Naive thymus-derived CD4-positive, alpha-beta T cell (primary cell): ENCODE measurements at places on chromosomes 7 and 10.

GRCh38 chr10:35874311-35875015 lies 232.4 kb upstream of the FZD8 start:
- no peak for DNase-seq

DNA sequence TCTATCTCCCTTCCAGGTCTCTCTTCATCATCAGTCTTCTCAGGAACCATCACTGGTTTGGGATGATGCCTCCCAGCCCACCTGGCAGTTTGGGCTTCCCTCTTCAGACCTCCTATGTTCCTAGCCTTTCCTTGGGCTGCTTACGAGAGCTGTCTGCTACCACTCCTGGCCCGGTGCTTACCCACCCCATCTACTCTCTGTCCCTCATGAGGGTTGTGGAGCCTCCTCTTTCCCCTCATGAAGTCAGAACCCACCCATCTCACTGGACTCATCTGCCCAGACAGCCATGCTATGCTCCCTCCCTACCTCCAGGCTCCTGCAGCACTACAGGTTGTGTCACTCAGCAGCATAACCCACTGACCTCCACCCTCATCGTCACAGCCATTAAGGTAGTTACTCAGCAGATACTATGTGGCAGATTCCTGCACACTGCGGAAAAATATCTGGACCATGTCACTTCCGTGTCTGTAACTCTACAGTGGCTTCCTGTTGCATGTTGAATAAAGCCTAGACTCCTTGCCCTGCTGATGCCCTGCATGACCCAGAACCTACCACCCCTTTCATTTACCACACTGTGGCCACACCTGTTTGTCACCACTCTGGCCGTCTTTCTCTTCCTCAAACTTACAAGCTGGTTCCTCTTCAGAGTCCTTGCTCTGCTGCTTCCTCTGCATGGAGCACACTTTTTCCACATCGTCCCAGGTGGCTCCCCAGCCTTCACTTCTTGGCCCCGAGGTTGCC lies 2.0 kb downstream of the DBNL start:
- DNase-seq, result no peak

DNA sequence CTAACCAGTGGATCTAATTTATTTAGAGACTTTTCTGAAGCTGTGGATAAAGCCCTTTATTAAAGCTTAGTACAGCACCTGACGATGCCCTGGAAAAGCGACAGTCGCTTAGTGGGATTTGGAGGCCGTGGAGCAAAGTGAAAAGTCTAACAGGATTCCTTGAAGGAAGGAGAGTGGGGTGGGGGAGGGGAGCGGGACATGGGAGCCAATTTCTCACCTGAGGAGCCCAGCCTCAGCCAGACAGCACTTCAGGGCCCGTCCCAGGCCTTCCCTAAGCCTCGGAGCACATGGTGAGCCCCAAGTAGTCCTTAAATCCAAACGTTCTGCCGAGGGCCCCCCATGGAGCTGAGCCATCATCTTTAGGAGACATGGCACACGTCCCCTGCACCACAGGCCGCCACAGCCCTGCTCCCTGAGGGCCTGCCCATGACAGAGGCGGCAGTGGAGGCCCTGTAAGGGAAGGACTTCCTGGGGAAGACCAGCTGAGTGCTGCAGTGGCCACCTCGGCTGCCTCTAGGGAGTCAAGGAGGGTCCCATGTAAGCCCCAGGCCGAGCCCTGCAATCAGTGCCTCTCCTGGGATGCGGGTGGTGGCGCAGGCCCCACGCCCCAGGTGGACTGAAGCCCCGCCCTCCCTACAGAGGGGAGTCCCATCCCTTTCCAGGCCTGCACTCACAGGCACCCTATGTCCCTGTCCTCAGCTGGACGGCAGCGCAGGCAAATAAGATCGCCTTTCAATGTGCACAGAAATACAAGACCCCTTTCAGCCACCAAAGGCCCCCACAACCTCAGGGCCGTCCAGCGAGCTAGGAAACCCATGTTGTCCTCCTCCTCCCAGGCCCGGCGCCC lies 187.0 kb downstream of the MAD1L1 start:
- DNase-seq, result no peak

- no peak for DNase-seq
Observed at GRCh38 chr10:4541292-4541691, 284.7 kb upstream of the AKR1E2 start.

DNA sequence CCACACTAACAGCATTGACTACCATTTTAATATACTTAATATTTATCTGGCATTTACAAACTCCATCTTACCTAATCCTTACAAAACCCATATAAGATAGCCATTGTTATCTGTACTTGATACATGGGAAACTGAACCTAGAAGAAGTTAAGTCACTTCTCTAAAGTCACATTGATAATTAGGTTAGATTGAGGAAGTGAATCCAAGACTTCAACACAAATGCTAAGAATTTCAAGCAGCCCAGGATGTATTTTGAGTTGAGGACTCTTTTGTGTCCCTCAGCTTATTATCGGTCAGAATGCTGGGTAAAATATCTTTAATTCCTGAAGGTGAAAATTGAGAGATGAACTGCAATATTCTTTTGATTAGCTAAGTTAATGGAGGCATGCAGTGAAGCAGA lies 465.5 kb downstream of the PHTF2 start:
- no peak for DNase-seq

DNA sequence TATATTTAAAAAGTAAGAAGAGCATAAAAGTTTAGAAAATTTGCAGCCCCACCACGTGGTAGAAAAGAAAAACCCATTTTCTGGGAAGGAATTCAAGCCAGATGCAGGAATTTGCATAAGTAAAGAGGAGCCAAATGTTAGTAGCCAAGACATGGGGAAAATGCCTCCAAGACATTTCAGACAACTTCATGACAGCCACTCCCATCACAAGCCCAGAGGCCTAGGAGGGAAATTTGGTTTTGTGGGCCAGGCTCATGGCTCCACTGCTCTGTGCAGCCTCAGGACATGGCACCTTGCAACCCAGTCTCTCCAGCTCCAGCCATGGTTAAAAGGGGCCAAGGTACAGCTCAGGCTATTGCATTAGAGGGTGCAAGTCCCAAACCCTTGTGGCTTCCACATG lies 411.9 kb downstream of the THSD7A start:
- DNase-seq, result no peak

- no peak for DNase-seq
Observed at GRCh38 chr7:149883452-149883861, 9.7 kb downstream of the ATP6V0E2 start.

DNA sequence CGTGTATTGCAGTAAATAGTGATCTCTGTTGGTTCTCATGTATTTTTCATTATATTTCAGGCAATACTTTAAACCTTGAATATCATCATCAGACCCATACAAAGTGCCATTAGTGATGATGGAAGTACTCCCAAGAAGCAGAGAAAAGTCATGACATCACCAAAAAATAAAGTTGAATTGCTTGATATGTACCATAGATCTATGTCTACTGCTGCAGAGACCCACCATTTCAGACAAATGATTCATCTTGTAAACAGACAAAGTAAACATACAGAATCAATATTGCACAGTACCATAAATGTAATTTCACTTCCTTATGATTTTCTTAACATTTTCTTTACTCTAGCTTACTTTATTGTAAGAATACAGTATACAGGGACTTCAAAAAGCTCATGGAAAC lies 347.8 kb downstream of the IPMK start:
- no peak for DNase-seq

GRCh38 chr10:78049851-78050250 lies 16.2 kb downstream of the RPS24 start:
- DNase-seq, result no peak

DNA sequence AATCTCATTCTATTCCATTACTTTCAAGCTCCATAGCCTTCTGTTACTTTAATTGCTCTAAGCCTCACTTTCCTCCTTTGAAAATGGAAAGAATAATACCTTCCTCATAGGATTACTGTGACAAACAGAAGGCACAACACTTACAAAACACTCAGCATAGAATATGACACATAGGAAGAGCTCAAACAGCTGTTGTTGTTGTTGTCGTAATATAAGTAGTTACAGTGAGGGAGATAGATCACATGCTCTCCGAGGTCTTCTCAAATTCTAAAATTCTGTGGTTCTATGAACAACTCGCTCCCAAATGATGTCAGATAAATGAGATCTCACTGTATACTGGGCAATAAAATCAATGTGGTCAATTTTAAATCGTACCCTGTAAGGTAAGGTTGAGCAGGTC lies 1049.3 kb upstream of the C7orf33 start:
- DNase-seq, result no peak

- no peak for DNase-seq
Observed at GRCh38 chr7:138169441-138169851, 93.2 kb downstream of the AKR1D1 start.

- DNase-seq, result no peak
Observed at GRCh38 chr10:8130973-8131911, 76.8 kb downstream of the GATA3 start.

GRCh38 chr7:33964417-33965182 lies 59.3 kb downstream of the BMPER start:
- no peak for DNase-seq

- no peak for DNase-seq
Observed at GRCh38 chr7:11737723-11738122, 94.3 kb downstream of the THSD7A start.

DNA sequence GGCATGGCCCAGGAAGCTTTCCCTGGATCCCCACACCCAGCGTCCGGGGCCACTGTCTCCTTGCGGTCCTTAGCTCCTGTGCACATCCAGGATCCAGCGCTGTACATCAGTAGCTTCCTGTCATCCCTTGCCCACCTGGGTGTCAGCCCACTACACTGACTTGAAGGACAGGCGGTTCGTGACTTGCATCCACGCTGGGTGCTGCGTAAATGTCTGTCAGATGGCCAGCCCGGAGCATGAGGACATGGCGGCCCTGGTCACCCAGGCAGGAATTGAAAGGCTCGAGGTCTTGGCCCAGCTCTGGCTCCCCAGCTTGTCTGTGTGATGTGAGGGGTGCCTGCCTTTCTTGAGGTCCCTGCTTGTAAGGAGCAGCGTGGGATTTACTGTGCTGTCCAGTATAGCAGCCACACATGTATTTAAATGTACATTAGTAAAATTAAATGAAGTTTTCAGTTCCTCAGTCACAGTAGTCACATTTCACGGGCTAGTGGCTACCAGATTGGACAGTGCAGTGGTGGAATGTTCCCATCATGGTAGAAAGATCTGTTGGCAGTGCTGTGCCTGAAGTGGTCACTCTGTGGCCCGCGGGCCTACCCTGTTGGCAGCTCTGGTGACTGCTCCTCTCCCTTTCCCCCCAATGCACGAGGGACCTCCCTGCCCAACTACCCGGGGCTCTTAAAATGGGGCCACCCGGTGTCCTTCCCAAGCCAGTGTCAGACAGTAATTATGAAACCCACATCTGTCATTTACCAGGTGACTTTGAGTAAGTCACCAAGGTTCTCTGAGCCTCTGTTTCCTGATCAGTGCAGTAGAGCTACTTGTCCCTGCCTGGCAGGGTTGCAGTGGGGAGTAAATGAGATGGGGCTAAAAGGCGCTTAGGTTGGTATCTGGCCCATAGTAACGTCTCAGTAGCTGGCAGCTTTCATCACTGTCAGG lies 97.8 kb upstream of the PPIF start:
- no peak for DNase-seq

DNA sequence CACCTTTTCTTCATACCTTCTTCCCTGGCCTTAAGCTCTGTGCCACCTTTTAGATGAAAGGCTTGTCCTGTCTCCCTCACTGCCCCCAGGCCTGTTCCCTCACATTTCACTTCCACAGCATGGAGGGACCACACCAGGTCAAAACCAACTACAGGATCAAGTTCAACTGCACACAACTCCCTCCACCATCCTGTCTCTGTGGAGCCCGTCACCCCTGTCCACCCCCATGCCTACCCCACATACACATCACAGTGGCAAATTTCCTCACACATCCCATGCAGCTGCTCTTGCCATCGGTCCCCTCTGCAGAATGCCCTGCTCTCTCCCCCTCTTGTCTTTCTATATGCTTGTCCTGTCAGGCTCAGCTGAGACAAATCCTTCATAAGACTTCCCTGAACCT lies 154.1 kb downstream of the USP6NL start:
- no peak for DNase-seq

DNA sequence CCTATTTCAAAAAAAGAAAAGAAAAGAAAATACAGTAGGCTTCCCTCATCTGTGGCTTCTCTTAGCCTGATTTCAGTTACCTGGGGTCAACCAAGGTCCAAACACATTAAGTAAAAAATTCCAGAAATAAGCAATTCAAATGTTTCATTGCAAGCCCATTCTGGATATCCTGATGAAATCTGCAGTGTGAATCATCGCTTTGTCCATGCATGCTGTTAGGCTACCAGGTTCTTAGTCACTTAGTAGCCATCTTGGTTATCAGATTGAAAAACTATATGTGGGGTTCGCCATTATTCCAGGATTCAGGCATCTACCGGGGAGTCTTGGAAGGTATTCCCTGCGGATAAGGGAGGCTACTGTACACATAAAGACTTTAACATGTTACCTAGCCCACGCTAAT lies 991 bp upstream of the FAM204A start:
- DNase-seq, result no peak

DNA sequence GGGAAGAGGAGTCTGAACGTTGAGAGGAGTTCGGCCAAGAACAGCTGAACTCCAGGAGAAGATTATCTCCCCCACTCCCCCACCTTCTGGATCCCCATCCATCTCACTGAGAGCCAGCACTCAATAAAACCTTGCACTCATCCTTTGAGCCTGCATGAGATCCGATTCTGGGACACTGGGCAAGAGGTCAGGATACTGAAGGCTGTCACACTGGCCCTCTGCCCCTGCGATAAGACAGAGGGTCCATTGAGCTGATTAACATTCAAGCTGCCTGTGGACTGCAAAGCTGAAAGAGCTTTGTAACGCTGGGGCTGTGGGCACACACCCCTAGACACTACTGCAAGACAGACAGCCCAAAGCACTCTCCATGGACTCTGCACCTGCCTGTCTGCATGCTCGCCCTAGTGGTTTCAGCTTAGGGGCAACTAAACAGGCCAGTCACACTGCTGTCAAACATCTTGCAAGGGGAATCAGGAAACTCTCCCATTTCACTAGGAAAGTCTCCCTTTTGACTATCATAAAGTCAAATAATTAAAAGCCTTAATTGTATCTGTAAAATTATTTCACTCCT lies 42.3 kb upstream of the CNTNAP2 start:
- no peak for DNase-seq

DNA sequence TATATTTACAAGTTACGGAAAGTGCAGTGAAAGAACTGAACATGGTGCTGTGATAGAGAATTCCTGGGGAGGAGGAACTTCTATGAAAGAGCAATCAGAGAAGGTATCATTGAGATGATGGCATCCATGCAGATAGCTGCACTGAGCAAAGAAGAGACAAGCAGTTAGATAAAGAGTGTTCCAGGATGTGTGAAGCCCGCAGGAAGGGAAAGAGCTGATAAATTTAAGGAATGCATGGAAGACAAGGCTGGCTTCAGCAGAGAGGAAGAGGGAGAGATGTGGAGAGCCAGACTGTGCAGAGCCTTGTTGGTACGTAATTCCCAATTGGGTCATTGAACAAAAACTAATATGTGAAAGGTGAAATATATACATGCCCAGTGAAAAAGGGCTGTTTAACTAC lies 538.9 kb downstream of the INHBA start:
- no peak for DNase-seq

GRCh38 chr10:132063432-132063831 lies 2.3 kb upstream of the JAKMIP3 start:
- no peak for DNase-seq

GRCh38 chr7:158740013-158740656 lies 35.5 kb upstream of the NCAPG2 start:
- DNase-seq, result no peak

GRCh38 chr7:70711452-70711851 lies 420.5 kb upstream of the GALNT17 start:
- no peak for DNase-seq

- no peak for DNase-seq
Observed at GRCh38 chr7:6504996-6505395, 46.3 kb downstream of the GRID2IP start.

GRCh38 chr10:7541137-7542087 lies 125.4 kb downstream of the ITIH5 start:
- DNase-seq, result no peak
